ENCODE measurements at places on chromosomes 6 and 20.

- DNase-seq, result no peak
These were observed 20.3 kb downstream of the MMS22L start for GRCh38 chr6:97262676-97263075.

- no peak for DNase-seq
These were observed 69.0 kb downstream of the DTNBP1 start for GRCh38 chr6:15593798-15594197.

GRCh38 chr6:168214586-168215104, 104.9 kb downstream of the DACT2 start:
- DNase-seq, result no peak

DNA sequence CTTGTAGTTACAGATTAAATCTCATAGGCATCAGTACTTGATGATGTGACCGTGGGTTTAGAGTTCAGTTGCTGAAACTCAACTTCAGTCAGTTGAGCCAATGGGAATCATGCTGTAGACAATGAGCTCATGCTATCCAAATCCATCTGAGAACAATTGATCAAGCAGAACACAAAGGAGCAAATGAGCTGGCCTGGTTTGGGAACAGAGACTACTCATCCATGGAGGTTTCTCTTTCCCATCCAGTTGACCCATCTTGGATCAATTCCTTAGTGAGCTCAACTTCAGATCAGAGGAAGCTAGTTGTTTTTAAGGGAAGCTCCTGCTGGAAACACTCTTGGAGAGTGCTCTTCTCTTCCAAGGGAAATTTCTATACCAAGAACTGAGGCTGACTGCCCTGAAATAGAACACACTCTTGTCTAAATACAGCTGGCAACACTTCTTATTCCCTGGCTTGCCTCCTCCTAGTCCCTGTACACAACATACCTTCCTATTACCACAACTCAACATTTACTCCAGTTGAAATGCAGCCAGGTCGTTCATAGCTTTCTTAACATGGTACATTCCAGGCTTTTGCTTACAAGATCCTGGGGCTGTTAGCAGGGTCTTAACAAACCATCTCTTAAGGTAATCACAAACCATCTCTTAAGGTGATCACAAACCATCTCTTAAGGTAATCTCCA, 203.9 kb upstream of the PRDM1 start:
- no peak for DNase-seq

DNA sequence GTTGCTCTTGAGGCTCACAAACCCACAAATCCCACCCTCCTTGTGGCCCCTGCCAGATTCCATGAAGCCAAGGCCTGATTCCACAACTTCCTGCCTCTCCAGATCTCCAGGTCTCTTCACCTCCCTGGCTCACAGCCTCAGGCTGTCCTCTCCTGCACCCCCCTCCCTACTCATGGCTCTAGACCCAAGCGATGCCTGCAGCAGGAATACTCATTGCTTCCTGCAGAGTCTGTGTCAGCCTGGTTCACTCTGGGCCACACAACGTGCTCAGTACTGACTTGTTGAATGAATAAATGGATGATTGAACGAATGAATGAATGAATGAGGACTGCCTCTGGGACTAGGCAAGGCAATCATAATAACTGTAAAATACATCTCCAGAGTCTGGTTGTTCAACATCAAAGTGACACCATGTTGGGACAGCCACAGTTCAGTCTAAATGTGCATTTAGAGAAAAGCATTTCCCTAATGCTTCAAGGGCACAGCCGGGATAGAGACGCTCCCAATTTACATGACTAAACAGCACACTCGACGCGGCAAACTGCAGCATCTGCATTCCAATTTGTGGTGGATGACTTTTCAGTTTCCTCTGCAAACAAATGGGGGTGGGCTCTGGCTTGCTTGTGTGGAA, 139.9 kb downstream of the GRM4 start:
- DNase-seq, result peak; percentile 88

DNA sequence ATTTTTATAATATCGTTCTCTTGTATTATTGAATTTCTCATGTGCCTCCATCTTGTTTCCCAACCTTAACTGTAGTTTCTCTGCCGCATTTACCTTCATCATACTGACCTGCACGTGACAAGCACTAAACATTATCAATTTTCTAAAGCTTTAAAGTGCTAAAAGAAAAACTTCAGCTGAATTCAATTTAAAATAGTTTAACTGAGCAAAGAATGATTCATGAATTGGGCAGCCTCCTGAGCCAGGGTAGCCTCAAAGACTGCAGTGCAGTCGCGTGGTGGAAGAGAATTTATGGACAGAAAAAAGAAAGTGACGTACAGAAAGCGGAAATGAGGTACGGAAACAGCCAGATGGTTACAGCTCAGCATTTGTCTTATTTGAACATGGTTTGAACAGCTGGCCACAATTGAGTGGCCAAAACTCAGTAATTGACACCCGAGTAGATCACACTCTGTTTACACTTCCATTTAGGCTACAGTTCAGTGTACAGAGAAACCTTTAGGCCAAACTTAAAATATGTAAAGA, 4.2 kb upstream of the ZDHHC14 start:
- peak; percentile 97 for DNase-seq

GRCh38 chr6:169832247-169832948, 81.0 kb downstream of the ERMARD start:
- peak; percentile 40 for DNase-seq

- peak; percentile 94 for DNase-seq
These were observed 97.1 kb upstream of the CEP85L start for GRCh38 chr6:118748311-118749062.

- no peak for DNase-seq
These were observed 1.6 kb upstream of the LY86 start for GRCh38 chr6:6586671-6587526.

DNA sequence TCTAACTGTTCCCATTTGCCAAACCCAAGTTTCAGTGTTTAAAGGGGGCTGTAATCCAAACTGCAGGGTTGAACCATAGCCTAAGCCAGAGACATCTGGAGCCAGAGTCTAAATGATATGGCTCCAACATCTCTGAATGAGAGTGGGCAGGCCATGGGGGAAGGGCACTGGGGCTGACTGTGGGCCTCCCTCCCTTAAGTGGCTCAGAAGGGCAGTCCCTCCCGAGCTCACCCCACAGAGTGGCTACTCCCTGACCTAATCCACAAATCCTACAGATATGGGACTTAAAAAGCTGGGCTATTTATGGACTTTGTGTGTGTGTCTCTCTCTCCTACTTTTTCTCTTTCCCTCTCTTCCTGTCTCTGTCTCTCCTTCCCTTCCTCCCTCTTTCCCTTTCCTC, 35.8 kb upstream of the AAR2 start:
- no peak for DNase-seq

GRCh38 chr20:25532971-25533391, 52.4 kb downstream of the NINL start:
- DNase-seq, result no peak

- DNase-seq, result peak; percentile 42
These were observed 196.6 kb downstream of the JARID2 start for GRCh38 chr6:15442467-15442866.

DNA sequence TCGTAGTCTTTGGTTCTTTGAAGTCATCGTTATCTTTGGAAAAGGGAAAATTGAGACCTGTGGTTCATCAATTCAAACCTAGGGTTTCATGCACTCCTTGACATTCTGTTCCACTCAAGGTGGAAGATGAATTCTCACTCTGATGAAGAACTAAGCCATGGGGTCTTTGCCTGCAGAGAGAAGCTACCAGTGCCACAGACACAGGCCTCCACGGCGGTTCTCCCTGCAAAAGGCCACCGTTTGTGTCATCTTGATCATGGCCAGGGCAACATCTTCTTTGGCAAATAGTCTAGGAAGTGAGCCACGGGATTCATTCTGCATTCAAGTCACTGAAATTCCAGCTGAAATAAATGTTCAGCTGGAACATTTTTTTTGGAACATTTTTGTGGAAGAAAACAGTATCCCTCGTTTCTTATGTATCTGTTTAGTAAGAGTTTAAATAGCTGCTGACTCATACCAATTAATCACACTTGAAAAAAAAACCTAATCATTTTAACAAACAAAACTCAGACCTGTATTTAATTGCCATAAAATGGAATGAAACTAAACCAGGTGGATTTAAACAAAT, 206.0 kb upstream of the FOXQ1 start:
- DNase-seq, result no peak

DNA sequence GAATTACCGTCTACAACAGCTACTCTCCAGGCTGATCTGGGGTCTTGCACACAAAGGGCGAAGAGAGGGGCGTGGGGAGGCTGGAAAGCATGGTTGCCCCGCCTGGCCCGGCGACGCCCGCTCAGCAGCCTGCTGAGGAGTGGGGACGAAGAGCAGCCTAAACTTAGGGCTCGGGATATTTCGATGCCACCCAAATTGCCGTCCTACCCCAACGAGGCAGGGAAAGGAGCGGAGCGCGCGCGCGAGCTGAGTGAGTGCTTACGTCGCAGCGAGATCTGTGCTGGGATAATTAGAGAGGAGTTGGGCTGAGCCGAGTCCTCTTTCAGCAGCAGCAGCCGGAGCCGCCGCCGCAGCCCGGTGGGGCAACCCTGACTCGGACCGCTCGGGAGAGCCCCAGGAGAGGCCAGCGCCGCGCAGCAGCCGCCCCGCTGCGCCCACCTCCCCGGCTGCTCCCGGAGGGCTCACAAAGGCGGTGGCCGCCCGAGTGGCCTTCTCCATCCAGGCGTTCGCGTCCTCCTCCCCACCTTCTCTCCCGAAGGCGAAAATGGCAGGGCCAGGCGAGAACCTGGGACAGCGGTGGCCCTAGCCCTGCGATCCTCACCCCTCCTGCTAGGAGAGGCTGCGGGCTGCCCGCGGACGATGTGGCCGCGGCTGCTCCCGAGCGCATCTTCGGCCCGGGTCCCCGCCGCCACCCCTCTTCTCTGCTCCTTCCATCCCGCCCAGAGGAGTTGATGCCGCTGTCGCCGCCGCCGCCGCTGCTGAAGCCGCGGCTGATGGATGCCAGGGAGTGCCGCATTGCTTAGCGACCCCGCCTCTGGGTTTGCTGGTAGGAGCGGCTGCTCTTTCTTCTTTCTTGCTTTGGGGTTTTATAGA, at the start of gene CLVS2:
Gene CLVS2 (plus strand): TSS at position 315 of the 873 bp plus-strand sequence. CDS start 1,543 bp downstream, outside the sequence.
- DNase-seq, result peak; percentile 89
